ENCODE measurements at places on chromosomes 5 and 9.

GRCh38 chr5:35887321-35888100 lies 30.8 kb downstream of the IL7R start:
- DNase-seq, result no peak

- no peak for DNase-seq
Measured at GRCh38 chr5:83077662-83078261, 415 bp downstream of the XRCC4 start.

- no peak for DNase-seq
Measured at GRCh38 chr5:76493190-76493837, 90.2 kb downstream of the IQGAP2 start.

GRCh38 chr5:167814828-167815227 lies 476.6 kb upstream of the WWC1 start:
- peak; percentile 89 for DNase-seq

- no peak for DNase-seq
Measured at GRCh38 chr9:88736136-88736637, 201.2 kb downstream of the NXNL2 start.
